Activated CD4-positive, alpha-beta T cell treated with anti-CD3 and anti-CD28 coated beads for 36 hours (primary cell): ENCODE measurements at places on chromosomes 11 and 22. TPM values are rescaled to one million over a fixed set of nuclear protein-coding genes. Genes with fewer than 3 reads are reported as not detected.

DNA sequence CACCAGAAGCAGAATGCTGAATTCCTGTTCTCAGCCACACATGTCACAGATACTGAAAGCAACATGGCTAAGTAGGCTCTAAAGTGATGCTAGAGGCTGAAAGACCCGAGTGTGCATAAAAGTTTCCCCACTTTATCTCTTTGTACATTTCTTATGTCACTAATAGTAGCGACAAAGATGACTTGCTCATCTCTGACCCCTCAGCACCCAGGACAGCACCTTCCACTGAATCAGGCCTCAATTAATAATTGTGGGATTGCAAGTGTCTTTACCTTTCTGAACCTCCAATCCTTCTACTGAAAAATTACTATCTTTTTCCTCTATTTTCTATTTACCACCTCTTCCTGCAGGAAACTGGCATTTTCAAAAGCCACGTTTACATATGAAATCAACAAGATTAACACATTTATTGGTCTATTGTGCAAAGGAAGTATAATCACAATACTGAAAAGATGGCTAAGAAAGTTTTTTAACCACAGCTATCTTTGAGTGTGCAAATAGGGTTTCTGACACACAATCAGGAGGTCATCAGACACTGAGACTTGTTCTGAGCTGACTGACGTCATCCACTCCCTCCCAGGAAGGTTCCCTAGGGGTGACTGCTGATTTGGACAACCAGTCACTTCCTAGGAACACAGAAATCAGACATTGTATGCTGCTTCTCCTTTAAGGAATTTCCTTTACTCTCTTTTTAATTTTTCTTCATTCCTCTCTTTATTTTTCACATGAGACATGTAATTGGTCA is 213.9 kb upstream of the ISX start:
- no peaks in the 10 kb centered on the region for H3K36me3 ChIP-seq
- H3K4me1 ChIP-seq: peaks cover 3% of the 10 kb centered on the region
- DNase-seq: no peak
- H3K4me3 ChIP-seq: no peak overlapping the region
- no peak overlapping the region for H3K27ac ChIP-seq

DNA sequence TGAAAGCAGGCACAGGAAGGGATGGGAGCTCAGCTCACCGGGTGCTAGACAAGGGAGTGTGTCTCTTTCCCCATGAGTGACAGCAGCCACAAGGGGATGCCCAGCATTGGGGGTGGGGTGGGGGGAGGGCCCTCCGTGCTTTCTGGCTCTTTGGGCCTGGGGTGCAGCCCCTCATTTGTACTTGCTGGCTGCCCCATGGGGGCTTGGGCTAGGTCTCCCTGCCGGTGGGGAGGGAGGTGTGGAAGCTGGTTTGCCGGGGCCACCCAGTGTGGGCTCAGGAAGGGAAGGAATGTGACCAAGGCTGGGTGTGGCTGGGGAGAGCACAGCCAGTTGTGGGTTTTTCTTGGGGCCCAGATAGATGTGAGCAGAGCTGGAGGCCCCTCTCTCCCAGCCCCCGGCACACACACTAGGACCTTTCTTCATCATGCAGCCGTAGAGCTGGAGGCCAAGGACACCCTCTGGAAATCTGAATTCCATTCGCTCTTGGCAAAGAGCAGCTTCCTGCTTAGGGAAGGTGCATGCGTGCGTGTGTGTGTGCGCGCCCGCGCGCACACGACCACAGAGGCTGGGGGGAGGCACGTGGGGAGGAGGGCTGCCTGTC is 25.8 kb downstream of the KCNQ1OT1 start:
- H3K4me1 ChIP-seq: no peaks in the 10 kb centered on the region
- no peak overlapping the region for H3K4me3 ChIP-seq
- no peak overlapping the region for H3K27ac ChIP-seq
- H3K36me3 ChIP-seq: no peaks in the 10 kb centered on the region

DNA sequence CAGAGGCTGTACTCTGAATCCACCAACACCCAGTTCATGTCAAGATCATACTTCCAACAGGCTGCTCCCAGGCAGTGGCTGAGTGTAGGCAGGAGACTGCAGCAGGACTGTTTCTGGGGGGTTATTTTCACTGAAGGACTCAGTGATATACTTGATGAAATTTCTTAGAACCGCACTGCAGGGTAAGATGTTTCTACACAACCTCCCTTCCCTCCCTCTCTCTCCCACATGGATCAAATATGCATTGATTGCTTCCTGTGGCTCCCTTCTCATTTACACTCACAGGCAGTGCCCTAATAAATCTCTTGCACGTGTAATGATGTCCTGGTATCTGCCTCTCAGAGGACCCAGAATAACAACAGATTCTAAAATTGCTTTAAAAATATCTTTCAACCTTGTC is 251.3 kb upstream of the CCDC179 start:
- H3K27me3 ChIP-seq: no peaks in the 10 kb centered on the region
- no peak overlapping the region for H3K4me3 ChIP-seq
- no peaks in the 10 kb centered on the region for H3K4me1 ChIP-seq
- no peak overlapping the region for H3K27ac ChIP-seq
- no peaks in the 10 kb centered on the region for H3K36me3 ChIP-seq

DNA sequence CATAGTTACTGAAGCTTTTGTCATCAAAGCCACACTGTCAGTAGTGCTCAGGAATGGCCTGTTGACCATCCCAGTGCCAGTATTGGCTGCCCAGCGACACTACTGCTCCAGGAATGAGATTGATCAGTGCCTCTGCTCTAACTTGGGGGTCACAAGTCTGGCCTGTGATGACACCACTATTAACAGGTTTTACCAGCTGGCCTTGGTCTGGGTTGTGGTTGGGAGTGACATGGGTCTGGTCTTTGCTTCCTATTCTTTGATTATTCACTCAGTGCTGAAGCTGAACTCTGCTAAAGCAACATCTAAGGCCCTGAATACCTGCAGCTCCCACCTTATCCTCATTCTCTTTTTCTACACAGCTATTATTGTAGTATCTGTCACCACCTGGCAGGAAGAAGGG is 21.5 kb downstream of the OR56B4 start:
- peaks cover 2% of the 10 kb centered on the region for H3K27me3 ChIP-seq
- H3K4me3 ChIP-seq: no peak overlapping the region
- no peaks in the 10 kb centered on the region for H3K4me1 ChIP-seq
- H3K36me3 ChIP-seq: no peaks in the 10 kb centered on the region

GRCh38 chr11:102840018-102840417 is 3.4 kb downstream of the MMP3 start:
- H3K4me3 ChIP-seq: no peak overlapping the region
- DNase-seq: no peak
- no peak overlapping the region for H3K27ac ChIP-seq
- peaks cover 9% of the 10 kb centered on the region for H3K27me3 ChIP-seq
- H3K36me3 ChIP-seq: no peaks in the 10 kb centered on the region

DNA sequence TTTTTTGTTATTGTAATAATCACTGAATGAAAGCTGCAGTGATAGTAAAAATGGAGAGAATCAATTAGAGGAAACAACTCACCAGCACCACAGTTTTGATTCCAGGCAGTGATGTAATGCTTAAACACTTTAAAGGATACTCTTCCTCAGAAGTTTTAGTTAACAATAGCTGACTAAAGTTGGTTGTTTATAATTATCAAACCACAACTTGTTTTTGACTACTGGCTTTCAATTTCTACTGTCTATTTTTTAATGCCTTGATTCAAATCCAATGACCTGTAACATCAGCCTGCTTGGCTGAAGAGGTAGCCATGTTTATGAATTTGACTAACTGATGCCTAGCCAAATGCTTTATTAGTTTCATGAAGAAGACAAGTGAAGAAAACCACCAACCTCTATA is 18.2 kb upstream of the CASP12 start:
- peak overlapping the region; percentile 84 for H3K27ac ChIP-seq
- no peak for DNase-seq
- peaks cover 50% of the 10 kb centered on the region for H3K4me1 ChIP-seq
- no peaks in the 10 kb centered on the region for H3K27me3 ChIP-seq

DNA sequence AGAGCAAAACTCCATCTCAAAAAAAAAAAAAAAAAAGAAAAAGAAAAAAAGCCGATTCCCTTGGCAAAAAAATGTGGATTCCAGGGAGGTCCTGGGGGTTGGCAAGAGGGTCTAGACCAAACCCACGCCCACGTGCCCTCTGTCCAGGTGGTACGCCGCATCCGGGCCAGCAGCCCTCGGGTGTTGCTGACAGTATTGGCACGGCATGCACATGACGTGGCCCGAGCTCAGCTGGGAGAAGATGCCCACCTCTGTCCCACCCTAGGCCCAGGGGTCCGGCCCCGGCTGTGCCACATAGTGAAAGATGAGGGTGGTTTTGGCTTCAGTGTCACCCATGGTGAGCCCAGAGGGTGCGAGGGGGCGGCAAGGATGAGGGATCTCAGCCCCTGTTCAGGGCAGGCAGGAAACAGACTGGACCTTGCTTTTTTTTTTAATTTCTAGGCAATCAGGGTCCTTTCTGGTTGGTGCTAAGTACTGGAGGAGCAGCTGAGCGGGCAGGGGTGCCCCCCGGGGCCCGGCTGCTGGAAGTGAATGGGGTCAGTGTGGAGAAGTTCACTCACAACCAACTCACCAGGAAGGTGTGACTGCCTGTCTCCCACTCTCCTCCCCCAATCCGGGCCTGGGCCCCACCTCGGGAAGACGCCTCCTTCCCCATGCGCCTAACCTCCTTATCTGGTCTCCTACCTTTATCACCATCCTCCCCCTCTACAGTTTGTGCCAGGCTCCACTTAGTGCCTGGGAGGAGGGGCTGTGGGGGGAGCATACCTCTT is 2.0 kb downstream of the NHERF4 start:
- no peak for DNase-seq
- H3K4me3 ChIP-seq: no peak overlapping the region
- H3K4me1 ChIP-seq: peaks cover 3% of the 10 kb centered on the region
- H3K36me3 ChIP-seq: peaks cover 8% of the 10 kb centered on the region
- no peak overlapping the region for H3K27ac ChIP-seq

GRCh38 chr11:63553759-63554158 is 9.4 kb downstream of the PLAAT2 start:
- peak overlapping the region; percentile 91 for H3K27ac ChIP-seq
- H3K4me1 ChIP-seq: peaks cover 57% of the 10 kb centered on the region
- peak overlapping the region; percentile 60 for H3K4me3 ChIP-seq
- DNase-seq: peak; percentile 73
- H3K36me3 ChIP-seq: no peaks in the 10 kb centered on the region

DNA sequence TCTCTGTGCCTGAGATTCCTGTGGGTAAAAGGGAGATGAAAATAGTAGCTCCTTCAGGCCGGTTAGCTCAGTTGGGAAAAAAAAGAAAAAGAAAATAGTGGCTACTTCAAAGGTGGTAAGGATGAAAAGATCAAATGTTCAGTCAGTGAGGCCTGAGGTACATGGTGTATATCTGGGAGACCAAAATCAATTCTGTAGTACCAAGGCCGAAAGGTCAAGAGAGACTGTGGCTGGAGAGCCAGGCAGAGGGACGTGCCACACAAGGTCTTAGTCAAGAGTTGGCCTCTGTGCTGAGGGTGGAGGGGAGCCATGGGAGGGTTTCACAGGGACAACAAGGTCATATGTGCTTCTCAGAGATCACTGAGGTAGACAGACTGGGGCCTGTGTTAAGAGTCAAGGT is 4.8 kb upstream of the GDPD5 start:
- peaks cover 13% of the 10 kb centered on the region for H3K4me1 ChIP-seq
- no peaks in the 10 kb centered on the region for H3K27me3 ChIP-seq
- H3K36me3 ChIP-seq: no peaks in the 10 kb centered on the region
- H3K4me3 ChIP-seq: no peak overlapping the region
- DNase-seq: no peak

DNA sequence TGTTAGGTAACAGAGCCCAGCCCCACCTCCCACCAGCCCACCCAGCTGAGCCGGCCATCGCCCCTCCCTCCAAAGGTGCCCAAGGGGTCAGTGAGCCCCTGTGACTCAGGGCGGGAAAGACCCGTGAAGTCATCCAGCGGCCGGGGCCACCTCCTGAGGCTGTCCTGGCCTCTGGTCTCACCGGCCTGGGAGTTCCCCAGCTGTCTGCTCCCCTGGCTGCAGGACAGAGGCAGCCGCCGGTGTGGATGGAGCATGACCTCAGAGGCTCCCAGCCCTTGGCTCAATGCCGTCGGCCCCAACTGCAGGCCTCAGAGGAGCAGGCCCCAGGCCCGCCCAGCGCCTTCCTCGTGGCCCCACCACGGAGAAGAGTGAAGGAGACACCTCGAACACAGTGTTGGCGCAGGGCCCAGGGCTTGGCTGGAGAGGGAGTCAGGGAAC is 28.7 kb downstream of the RPL3 start:
- H3K27me3 ChIP-seq: peaks cover 4% of the 10 kb centered on the region
- H3K4me1 ChIP-seq: peaks cover 3% of the 10 kb centered on the region
- no peaks in the 10 kb centered on the region for H3K36me3 ChIP-seq
- no peak overlapping the region for H3K4me3 ChIP-seq

GRCh38 chr22:27057717-27058116 is 400.3 kb downstream of the MIAT start:
- H3K4me1 ChIP-seq: no peaks in the 10 kb centered on the region
- H3K4me3 ChIP-seq: no peak overlapping the region
- no peak overlapping the region for H3K27ac ChIP-seq
- H3K36me3 ChIP-seq: no peaks in the 10 kb centered on the region

- H3K27ac ChIP-seq: no peak overlapping the region
- no peak overlapping the region for H3K4me3 ChIP-seq
- H3K36me3 ChIP-seq: no peaks in the 10 kb centered on the region
Observed at GRCh38 chr11:105367129-105367528, 227.6 kb upstream of the CARD18 start.

GRCh38 chr11:43399983-43400630 is 41.4 kb downstream of the TTC17 start:
- no peak overlapping the region for H3K4me3 ChIP-seq
- H3K27ac ChIP-seq: peak overlapping the region; percentile 71
- H3K27me3 ChIP-seq: no peaks in the 10 kb centered on the region

- H3K36me3 ChIP-seq: no peaks in the 10 kb centered on the region
- DNase-seq: no peak
- H3K4me3 ChIP-seq: no peak overlapping the region
- no peak overlapping the region for H3K27ac ChIP-seq
- peaks cover 3% of the 10 kb centered on the region for H3K27me3 ChIP-seq
Observed at GRCh38 chr22:33983558-33983957, 63.3 kb upstream of the LARGE1 start.

The POTEH gene
- total RNA-seq: not detected

The NRIP3 gene
- total RNA-seq: 2.2 TPM

The DNAJB7 gene
- total RNA-seq: not detected

The CD248 gene
- 0.23 TPM for total RNA-seq

The WBP2NL gene
- total RNA-seq: 0.30 TPM

The RIBC2 gene
- 7.8 TPM for total RNA-seq
